ENCODE measurements at places on chromosomes 4 and X.

DNA sequence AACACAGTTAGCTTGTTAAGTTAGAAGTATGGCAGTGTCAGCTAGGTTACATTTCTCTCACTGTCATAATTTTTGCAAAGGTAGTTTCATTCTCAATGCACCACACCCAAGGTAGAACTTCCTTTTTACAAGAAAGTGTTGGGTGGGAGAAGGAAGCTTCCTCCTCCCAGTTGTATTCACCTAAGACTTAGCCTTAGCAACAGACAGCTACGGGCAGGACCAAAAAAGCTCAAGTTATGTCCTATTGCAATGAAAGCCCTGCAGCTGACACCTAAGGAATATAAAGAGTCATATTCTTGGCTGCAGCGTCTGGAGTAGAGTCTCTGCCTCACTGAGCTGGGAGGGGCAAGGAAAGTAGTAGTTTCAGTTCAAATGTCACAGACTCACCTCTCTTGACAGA is 25.1 kb upstream of the PRDM8 start:
- DNase-seq, result no peak

DNA sequence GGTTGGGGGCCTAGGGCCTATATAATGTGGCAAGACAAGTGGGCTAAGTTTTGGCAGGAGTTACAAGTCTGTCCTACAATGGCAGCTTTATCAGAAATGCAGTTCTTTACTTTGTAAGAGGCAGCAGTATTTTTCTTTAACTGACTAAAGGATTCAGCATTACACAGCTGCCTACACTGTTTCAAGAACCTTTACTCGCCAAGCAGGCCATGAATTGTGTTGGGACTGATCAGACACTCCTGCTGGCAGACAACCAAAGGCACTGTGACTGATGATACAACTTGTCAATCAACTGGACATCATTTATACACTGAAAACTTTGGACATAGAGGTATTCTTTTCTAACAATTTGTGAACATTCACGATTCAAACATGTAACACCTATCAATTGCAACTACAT is 4.3 kb downstream of the MORC4 start:
- no peak for DNase-seq

DNA sequence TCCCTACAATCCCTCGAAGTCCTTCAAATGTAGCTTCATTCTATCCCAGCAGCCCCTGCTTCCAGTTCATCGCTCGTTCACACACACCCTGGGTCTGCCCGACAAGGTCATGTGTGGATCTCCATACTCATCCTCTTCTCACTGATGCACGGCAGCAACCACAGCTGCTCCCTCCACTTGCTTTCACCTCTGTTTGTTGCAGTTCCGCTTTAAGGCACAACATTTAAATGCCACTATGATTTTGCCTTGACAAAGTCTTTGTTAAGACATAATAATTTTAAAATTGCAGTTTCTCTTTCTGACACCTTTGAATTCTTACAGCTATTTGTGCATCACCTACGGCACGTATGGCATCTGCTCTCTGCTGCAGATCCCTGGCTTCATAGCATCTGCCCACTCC is 1.8 kb downstream of the ODAPH start:
- no peak for DNase-seq

DNA sequence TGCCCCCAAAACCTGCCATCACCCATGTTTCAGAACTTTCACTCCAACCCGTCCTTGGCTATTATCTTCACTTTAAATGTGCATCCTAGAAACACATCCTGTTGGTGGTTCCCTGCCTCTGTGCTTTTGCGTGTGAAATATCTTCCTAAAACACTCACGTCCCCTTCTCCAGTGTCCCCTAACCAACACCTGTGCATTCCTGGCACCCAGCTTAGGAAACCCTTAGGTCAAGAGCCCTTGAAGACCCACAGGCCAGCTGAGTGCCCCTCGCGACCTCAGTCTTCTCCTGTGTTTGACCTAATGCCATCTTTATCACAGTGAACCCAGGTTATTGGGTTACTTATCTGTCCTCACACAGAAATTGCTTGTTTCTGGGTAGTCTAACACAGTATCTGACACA is 117.6 kb downstream of the STK32B start:
- no peak for DNase-seq

DNA sequence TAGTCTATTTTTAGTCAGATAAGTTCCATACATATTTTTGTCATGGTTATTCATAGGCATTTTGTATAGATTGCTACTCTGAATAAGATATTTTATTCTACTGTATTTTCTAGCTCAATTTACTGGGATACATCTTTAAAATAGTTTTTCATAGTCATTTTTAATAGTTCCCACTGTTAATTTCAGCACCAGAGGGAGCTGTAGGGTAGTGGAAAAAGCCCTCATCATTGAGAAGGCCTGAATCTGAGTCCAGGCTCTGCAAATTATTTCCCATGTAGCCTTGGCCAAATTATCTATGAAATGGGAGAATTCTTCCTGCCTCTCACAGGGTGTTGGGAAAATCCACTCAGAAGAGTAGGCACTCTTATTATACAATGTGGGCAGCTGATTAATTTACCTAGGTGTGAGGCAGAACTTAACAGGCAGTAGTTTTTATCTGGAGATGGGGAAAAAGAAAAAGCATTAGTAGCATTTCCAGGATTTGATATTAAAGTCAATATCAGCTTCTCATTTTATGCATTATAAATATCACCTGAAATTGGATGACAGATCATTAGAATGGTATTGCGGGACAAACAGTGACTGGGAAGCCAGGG is 102.9 kb upstream of the PAQR3 start:
- DNase-seq, result peak; percentile 15

GRCh38 chr4:61532336-61533000 is 332.3 kb downstream of the ADGRL3 start:
- DNase-seq, result no peak

- DNase-seq, result no peak
Measured at GRCh38 chrX:80430826-80431504, 10.7 kb downstream of the TENT5D start.

GRCh38 chr4:8586671-8587468 is 5.7 kb upstream of the CPZ start:
- DNase-seq, result no peak

GRCh38 chr4:105288121-105288520 is 141.4 kb downstream of the TET2 start:
- DNase-seq, result no peak

GRCh38 chr4:78721747-78722146 is 54.4 kb upstream of the BMP2K start:
- DNase-seq, result no peak

GRCh38 chr4:121651597-121651996 is 45.2 kb downstream of the ANXA5 start:
- no peak for DNase-seq

DNA sequence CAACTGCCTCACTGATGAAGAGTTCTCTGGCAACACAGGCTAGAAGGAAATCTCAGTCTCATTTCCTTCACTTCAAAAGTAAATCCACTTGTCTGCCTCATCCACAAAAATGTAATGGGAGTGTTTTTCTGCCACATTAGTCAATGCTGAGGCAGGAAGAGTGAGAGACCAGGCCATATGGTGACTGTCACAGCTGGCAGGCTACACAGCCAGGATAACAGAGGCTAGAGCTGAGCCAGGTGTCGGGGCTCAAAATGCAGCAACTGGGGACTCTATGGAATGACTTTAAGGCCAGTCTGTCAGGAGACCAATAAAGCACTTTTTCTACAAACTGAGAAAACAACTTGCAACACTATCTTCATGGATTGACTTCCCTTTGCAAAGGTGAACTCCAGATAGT is 204.2 kb downstream of the GPC3 start:
- DNase-seq, result no peak

- DNase-seq, result no peak
Measured at GRCh38 chrX:65266482-65266881, 268.1 kb downstream of the LAS1L start.

DNA sequence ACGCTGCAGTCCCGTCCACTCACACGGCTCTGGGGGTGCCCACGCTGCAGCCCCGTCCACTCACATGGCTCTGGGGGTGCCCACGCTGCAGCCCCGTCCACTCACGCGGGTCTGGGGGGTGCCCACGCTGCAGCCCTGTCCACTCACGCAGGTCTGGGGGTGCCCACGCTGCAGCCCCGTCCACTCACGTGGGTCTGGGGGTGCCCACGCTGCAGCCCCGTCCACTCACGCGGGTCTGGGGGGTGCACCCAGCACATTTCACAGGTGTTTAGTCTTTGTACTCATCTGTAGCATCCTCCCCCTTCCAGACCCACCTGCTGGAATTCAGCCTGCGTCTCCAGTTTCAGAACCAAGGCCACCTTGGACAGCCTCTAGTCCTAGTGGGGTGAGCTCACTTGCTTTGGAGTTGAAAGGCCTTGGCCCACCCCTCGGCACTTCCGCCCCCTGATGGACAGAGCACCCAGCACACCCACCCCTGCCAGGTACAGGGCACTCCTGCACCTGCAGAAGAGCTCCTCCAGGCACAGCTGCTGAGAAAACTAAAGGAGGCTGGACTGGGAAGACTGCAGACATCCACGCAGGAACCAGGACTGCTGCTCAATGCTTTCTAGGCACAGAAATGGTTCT is 73.0 kb downstream of the ABLIM2 start:
- DNase-seq, result no peak

DNA sequence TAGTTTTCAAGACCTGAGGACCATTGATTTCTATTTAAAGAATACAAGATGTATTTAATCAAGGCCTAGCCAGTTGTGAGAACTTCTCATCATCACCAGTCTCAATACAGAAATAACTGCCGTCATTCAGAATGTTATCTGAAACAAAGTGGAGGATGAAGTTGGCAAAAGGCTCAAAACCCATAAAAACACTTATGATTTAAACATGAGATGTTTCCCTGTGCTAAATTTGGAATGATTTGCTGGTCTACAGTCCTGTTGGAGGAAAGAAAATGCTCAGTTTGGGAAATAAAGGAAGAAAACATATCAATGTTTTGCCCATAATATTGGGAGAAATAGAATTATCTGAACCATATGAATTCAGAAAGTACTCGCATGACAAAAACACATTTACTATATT is 192.2 kb downstream of the ADGRA3 start:
- DNase-seq, result no peak

- DNase-seq, result peak; percentile 86
Measured at GRCh38 chrX:56813318-56813837, 84.3 kb downstream of the NBDY start.

DNA sequence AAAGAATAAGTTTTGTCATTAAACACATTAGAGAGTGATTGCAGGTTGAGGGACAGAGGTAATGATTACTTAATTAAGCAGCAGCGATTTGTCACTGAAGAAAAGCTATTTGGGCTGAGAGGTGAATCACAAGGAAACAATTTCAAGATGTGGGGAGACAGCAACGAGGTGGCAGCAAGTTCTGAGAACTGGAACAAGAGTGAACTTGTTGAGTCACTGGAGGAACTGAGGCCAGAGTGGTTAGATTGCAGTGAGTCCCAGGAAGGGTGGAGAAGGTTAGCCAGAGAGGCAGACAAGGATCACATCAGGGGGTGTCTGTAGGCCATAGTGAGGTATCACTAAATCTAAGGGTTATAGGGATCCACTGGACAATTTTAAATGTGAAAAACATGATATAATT is 57.9 kb upstream of the TMPRSS11A start:
- DNase-seq, result no peak

DNA sequence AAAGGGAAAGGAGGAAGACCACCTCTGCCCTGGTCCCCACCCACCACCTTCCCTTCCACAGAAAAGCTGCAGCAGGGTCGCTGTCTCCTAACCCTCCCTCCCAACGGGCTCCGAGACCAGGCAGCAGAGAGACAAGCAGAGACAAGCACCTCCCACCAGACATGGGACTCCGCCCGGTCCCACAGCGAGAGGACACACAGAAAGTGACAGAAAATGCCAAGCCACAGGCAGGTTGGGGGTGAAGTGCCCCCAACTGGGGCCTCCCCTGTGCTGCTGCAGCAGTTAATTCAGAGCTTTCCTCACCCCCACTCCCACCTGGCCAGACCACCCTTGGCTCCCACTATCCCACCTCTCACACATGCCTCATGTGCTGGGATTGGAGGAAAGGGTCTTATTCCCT is 64.4 kb upstream of the AFAP1 start:
- no peak for DNase-seq

GRCh38 chr4:125624951-125625350 is 310.2 kb downstream of the FAT4 start:
- DNase-seq, result no peak

DNA sequence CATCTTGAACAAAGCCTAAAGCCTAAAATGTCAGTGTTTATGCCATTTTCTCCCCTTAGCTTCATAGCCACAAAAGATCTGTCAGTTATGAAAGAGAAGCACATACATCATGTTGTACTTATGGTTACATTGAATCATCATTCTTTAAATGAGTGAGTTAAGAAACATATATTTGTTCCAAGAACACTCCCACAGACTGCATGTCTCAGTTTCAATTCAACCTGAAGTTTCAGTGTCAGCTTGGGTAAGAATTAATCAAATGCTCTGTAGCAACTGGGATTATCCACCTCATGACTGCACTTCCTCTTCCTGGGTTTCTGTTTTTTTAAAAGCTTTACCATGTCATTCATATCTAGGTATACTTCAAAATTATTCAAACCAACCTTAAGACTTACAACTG is 3.9 kb upstream of the TMPRSS11B start:
- peak; percentile 7 for DNase-seq

DNA sequence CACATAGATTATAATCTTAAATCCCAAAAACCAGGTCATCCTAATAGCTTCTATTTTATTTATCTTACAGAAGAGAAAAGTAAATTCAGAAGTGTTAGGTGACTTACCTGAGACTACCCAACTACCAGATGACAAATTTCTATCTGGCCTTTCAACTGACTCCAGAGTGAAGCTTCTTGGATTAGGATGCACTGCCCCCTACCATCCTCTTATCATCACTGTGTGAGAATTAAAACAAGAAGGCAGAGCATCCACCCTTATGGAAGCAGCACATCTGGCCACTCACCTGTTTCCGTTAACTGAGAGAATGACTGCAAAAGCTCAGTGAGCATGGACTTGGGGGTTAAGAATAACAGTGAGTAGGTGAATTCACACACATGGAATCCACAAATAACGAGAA is 502.6 kb upstream of the TECRL start:
- no peak for DNase-seq

- no peak for DNase-seq
Measured at GRCh38 chr4:48025005-48025404, 8.4 kb downstream of the NIPAL1 start.

DNA sequence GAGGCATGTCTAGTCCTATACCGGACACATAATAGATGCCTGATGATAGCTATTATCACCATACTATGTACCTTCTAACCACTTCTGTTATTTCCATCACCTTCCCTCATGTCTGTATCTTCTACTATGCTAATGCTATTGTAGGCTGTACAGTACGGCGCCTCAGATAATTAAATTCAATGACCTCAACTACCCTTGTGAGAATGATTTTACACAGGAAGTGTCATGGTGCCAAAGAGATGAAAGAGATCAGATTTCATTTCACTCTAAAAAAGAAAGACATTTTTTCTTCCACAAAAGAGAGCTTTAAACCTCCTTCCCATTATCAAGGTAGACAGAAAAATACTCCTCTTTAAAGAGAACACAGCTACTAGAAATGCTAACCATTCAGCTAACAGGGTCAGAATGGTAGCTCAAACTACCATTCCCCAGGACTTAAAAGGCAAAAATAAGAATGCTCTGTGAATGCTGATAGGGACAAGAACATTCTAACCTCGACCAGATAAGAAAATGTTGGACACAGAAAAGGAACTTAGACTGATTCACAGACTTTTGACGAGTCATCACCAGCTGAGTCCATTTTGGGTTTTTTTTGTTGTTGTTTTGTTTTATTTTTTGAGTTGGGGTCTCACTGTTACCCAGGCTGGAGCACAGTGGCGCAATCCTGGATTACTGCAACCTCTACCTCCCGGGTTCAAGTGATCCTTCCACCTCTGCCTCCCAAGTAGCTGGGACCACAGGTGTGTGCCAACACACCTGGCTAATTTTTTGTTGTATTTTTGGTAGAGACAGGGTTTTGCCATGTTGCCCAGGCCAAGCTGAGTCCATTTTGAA is 99.2 kb upstream of the RAPGEF2 start:
- DNase-seq, result peak; percentile 3
